ENCODE measurements at places on chromosomes 5 and 9. TPM values are rescaled to one million over a fixed set of nuclear protein-coding genes. Genes with fewer than 3 reads are reported as not detected.

GRCh38 chr5:83927140-83927733 is 206.6 kb upstream of the HAPLN1 start:
- DNase-seq = peak; percentile 97

DNA sequence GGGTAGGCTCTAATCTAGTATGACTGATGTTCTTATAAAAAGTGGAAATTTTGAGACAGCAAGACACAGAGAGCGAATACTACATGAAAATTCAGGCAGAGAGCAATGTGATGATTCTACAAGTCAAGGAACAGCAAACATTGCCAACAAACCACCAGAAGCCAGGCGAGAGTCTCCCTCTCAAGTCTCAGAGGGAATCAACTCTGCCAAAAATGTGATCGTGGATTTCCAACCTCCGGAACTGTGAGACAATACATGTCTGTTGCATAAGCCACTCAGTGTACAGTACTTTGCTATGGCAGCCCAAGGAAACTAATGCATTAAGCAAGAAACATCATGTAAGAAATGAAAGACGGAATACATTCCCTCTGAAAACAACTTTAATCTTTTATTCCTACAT is 52.1 kb upstream of the CCNG1 start:
- DNase-seq = no peak

The EIF4EBP3 gene
- 6.1 TPM for total RNA-seq

DNA sequence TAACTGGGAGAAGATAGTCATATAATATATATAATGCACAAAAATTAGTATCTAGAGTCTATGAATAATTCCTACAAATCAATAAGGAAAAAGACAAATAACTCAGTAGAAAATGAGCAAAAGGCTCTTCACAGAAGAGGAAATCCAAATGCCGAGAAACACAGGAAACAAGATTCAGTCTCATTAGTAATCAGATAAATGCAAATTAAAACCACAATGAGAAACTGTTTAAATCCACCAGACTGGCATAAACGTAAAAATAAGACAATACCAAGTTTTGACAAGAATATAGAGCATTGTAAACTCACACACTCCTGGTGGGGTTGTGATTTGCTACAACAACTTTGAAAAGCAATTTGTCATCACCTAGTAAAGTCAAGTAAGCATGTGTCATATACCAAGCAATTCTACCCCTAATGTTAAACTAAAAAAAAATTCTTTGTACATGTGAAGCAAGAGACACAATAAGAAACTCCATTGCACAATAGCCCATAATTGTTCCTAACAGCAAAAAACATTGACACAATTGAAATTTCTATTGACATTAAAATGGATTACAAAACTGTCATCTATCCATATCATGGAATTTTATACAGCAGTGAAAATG is 21.0 kb upstream of the UBLCP1 start:
- DNase-seq = no peak

DNA sequence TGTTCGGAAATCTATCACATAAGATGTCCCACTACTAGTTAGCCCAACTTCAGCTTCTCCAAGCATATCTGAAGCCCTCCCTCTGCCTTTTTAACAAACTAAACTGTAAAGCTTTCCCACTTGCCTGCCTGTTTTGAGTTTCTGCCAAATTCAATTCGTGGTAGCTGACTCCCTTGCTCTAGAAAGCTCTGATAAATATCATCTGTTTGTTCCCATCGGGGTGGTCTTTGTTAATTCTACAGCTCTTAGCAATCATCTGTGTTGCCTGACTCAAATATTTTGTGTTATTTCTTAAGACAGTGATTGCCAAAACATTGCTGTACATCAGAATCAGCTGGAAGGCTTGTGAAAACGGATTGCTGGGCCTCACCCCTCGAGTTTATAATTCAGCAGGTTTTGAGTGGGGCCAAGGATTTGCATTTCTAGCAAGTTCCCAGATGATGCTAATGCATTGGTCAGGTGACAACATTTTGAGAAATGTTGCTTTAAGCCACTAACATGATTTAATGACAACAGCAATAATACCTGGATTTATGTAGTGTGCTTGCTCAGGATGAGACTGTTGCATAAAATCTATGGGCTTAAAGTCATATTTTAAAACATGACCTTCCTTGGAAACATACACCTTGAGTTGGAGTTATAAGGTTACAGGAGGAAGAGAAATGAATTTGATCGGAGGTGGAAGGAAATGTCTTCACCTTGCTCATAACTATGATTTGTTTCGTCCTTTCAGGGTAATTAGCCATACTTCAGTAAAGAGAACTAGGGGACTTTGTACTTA is 631.9 kb downstream of the PSAT1 start:
- DNase-seq = no peak

The SLC30A5 gene
- total RNA-seq = 49.6 TPM

DNA sequence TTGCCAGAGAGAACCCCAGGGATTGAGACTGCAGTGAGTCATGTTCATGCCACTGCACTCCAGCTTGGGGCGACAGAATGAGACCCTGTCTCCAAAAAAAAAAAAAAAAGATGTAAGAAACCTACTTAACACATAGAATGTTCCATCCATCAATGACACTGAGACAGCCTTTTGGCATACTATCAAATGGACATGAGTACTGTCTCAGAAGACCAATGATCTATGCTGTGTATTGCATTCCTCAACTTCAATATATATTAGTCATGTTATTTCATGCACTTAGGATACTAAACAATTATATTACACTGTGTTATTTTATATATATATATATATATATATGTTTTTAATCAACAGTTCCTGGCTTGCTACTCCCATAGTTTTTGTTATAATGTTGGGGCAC is 57.1 kb upstream of the ANKH start:
- no peak for DNase-seq

Data from endodermal cell (in vitro differentiated cells).